ENCODE measurements at places on chromosomes 4 and X.

DNA sequence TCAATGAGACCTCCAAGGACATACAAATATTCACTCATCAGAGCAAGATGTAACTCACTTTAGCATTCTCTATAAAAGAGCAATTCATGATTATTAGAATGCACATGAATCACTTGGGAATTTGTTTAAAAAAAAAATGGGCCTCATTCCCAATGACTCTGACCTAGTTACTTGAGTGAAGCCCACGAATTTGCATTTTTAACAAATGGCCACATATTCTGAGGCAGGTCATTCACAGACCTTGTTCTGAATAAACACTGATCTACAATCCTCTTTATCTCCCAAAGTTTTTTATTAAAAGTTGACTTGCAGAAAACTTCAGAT, 255.1 kb upstream of the VEGFC start:
- DNase-seq, result no peak

GRCh38 chr4:108825737-108826136, 62.9 kb upstream of the ETNPPL start:
- DNase-seq, result no peak

DNA sequence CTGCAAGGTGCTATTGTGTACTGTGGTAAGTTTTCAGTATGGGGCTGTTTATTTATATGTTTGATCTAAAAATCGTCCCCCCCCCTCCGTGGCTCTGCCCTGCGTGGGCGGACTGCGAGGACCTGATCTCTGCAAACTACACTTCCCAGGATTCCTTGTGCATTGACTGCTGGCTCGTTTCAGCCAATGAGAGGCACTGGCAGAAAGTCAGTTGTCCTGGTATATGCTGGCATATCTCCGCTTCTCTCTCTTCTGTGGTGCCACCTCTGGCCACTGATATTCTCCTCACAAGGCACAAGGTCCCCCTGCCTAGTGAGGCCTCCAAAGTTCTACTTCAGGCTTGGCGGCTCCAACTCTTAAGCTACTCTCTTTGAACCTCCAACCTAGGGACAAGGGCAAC, 168.8 kb upstream of the ZFP42 start:
- no peak for DNase-seq

- DNase-seq, result no peak
Observed at GRCh38 chr4:74464291-74464690, 19.4 kb downstream of the AREG start.

- DNase-seq, result no peak
Observed at GRCh38 chrX:124931241-124931640, 388.4 kb upstream of the TEX13C start.

DNA sequence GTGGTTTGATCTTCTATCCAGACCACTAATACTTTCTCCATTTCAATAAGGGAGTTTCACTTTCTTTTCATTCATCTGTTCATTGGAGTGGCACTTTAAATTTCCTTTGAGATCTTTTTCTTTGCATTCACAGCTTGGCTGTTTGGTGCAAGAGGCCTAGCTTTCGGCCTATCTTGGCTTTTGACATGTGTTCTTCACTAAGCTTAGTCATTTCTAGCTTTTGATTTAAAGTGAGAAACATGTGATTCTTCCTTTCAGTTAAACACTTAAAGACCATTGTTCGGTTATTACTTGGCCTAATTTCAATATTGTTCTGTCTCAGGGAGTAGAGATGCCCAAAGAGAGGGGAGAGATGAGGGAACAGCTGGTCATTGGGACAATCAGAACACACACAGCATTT, 24.3 kb downstream of the CXCL13 start:
- no peak for DNase-seq

- no peak for DNase-seq
Observed at GRCh38 chr4:15239866-15240265, 188.0 kb upstream of the C1QTNF7 start.

- no peak for DNase-seq
Observed at GRCh38 chrX:106783716-106784115, 18.8 kb upstream of the TBC1D8B start.

DNA sequence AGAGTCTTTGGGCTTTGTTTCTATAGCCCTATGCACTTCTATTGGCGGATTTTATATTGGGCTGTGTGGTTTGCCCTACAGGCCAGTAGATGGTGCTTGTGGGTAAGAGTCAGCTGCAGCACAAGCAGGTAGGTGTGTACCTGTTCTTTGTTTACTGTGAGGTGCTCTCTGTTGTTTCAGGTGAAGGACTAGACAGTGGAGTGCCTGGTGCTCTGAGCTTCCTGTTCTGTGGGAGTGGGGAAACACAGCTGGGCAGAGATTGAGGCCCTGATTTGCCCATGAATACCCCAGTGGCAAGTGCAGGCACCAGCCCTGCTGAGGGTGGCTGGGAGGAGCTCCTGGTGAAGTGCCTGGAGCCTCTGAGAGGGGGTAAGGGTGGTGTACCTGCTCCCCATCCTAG, 26.3 kb upstream of the UCP1 start:
- no peak for DNase-seq
